Retina (tissue), 1 donor: ENCODE measurements at places on chromosomes 2 and 18.

DNA sequence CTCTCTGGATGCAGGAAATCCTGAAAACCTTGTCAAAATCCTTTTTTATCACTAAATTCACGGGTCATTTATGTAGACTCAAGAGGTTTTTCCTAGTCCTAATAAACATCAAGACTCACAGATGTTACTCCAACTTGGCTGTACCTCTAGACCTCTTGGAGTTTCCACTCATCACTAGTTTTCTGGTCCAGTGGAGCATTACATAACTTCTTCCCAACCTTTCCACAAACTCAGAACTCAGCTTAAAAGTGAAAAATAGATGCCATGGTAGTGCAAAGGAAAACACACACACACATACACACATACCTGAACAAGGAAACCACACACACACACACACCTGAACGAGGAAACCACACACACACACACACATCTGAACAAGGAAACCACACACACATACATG is 807.2 kb downstream of the LRP1B start:
- no peak for DNase-seq

- DNase-seq: no peak
These were observed 12.9 kb upstream of the MGAT4A start for GRCh38 chr2:98743835-98744234.

DNA sequence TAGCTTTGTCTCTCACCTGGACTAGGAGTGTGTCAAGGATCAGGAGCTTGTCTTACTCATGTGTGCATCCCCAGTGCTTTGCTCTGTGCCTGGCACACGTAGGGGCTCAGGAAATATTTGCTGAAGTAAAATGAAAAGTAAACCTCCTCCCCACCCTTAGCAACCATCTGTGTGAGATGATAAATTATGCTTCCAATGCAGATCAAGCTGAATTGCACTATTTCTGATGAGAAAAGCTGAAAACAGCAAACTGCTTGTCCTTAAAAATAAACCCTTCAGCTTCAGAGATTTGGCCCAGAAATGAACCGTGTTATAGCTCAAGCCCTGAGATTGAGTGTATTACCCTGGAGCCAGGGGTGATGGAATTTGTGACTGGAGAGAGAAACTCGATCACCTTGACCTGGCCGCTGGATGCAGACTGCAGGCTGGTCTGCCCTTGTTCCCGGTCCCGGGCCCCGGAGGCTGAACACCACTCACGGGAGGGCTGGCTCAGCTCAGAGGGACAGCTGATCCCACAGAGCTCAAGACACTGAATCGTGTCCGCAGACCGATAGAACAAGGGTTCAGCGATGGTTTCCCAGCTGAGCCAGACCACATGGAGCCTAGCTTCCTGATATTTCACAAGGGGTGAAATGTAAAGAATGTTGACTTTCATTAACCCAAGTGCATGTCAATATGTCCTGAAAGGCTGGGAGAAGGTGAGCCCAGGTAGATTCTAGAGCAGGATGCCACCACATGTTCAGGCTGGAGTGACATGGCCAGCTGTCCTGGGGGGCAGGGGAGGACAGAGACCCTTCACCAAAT is 50.5 kb downstream of the DDX1 start:
- no peak for DNase-seq

DNA sequence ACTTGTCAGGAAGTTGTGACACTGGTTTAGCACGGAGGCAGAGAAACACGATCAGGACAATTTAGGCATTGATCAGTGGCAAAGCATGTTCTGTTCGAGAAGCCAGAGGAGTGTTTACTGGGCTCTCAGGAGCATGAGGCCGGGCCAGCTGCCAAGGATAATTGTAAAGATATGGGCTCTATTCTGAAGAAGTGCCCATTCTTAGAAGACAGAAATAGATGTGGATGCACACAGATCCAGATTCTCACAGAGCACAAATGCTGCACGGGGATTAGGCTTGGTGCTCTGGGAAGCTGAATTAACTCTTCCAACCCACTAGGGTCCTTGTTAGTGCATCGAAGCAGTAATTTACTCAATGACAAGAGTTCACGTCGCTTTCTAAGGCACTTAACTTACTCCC is 16.2 kb downstream of the AFF3 start:
- peak; percentile 46 for DNase-seq

DNA sequence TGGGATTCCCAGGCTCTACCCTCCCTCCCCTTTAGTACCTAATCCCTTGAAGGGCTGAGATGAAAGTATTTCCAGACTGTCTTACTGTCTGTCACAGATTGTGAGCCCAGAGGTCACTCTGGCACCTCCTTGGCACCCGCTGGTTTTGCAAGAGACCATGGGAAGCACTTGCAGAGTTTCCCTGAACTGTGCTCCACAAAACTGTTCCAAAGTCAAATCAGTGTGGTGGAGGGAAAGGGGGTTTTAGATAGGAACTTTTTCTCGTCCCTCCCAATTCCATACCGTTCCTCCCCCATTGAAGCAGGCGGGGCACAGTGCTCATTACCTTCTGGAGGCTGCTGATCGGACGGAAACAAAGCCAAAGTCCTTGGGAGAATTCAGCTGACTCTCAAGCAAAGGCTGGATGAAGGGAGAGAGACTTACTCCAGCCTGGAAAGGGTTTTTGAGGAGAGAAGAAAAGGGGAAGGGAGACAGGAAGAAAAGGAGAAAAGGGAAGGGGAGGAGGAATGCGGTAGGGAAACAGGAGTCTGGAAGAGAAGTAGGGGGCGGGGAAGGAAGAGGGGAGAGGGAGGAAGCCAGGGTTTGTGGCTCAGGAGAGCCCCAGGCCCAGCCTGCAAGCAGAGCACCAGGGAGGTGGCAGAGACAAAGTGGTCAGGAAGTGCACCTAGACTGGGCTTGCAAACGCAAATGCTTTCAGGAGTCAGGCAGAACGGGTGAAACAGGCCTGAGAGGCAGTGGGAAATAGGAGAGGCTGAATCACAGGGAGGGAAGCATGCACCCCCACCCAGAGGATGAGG is 88.4 kb upstream of the SP3 start:
- no peak for DNase-seq

DNA sequence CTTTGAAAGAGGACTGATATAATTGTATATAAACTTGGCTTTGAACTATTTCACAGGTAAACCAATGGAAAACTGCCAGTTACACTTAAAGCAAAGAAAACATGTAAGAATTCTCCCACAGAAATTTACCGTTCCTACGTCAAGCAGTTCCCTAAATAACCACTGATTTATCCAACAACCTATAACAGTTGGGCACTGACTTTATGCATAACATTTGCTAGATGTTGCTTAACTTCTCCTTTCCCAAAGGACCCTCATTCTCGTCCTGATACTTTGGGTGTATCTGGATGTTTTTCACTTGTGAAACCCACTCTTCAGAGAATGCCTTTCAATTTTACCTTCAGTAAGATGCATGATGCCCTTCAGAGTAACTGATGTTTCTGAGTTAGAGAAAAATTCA is 43.8 kb downstream of the STAT1 start:
- DNase-seq: no peak

- no peak for DNase-seq
These were observed 613.9 kb downstream of the IRS1 start for GRCh38 chr2:226185616-226186211.

DNA sequence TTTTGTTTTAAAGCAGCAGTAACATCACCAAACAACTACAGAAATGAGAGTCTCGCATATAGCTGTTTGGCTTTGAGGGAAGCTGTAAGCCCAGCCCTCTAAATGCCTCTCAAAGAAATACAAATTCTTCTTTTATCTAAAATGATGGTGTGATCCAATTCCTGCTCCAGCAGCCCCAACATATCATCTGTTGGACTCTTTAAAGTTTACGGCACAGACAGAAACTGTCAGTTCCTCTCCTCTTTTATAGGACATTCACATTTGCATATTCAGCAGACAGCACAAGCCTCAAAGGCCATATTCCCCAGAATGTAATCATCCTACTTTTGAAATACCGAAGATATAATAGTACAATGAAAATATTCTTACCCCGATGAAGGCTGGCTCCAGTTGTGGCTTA is 216.9 kb upstream of the REV1 start:
- no peak for DNase-seq

DNA sequence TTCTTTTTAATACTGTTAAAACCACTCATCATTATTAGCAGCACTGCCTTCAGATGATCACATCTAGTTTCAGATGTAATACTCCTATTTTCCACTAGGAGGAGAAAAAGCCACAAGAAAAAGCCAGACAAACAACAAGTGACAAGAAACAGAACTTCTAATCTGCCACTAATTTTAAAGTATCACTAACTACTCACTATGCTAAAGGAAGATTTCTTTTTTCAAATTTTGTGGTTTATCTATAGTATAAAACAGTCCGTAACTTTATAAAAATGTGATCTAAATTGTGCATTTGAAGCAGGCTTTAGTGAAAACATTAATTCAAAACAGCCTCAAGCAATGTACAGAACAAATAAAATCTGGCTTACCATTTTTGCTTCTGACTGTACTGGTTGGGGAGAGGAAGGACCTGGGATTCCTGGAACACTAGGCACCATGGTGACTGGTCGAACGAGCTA is 56.8 kb downstream of the ATF2 start:
- DNase-seq: peak; percentile 26

GRCh38 chr2:201362396-201362795 is 5.3 kb upstream of the FLACC1 start:
- no peak for DNase-seq

DNA sequence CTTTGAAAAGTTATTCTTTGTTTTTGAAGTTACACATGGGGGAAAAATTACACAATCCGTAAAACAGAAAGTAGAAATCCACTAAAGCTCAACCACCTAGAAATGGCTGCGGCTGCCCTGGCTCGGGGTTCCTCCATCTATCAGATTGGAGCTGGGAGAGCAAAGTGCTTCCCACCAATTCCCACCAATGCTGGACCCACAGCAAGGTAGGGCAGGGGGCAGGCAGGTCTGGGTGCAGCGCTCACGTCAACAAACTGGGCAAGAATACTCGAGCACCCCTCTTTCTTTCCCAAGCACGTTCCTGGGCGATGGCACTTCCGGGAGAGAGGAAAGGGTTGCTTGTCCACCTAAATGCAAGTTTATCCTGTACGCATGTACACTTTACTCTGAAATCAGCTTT is 217.6 kb downstream of the NDUFA10 start:
- DNase-seq: no peak

- peak; percentile 41 for DNase-seq
These were observed 353.1 kb upstream of the FANCL start for GRCh38 chr2:58594175-58594574.

GRCh38 chr2:207933396-207934065 is 91.8 kb downstream of the PLEKHM3 start:
- DNase-seq: no peak

GRCh38 chr2:48480526-48480925 is 49.4 kb upstream of the STON1 start:
- DNase-seq: no peak

DNA sequence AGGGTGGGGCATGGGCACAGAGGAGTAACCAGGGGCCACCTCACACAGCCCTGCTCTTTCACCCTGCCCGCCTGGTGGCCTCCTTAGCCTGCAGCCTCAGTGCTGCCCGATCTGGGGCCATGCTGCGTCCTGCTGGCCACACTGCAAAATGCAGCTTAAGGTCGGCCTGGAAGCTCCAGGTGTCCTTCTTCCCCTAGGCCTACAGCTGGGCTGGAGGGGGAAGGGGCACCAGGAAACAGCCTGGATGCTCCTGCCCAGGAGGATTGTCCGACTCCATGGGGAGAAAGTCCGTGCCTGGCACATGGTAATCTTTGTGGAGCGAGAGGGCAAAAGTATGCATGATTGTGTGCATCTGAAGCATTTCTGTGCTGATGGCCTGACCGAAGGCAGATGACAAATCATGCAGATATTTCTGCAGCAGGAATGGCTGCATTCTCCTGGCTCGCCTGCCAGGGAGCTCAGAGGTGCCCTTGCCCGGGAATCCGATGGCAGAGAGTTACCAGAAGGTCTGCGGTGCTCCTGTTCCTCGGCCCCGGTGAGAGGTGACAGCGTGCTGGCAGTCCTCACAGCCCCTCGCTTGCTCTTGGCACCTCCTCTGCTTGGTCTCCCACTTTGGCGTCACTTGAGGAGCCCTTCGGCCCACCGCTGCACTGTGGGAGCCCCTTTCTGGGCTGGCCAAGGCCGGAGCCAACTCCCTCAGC is 12.8 kb upstream of the ALPP start:
- DNase-seq: peak; percentile 51

DNA sequence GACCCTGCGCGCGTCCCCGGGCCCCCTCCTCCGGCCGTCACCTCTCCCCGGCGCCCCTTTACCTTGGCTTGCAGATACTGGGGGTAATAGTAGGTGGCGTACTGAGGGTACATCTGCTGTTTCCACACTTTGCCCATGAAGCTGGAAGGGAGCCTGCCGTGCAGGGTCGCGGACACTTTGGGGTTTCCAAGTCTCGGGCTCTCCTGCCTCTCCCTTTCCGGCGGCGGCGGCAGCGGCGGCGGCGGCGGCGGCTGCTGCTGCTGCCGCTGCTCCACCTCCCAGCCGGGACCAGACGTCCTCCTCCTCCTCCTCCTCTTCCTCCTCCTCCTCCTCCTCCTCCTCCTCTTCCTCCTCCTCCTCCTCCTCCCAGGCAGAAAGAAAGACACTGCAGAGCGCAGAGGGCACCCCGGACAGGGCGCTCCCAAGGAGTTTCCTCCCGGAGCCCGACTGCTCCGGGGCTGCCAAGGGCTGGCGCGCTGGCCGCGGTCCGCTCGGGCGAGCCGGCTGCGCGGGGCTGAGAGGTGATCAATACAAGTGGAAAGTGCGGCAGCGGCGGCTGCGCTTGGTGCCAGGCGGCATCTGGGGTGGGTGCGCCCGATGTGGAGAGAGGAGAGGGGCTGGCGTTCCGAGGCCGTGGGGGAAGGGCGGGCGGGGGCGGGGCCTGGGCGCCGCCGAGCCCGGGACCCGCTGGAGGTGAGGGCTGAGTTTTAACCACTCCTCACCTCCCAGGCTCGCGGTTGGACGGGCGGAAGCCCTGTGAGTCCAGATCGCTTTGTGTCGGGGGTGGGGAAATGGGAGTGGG is at the start of gene RBMS1:
Gene RBMS1 (minus strand): TSS at position 581 of the 802 bp plus-strand sequence. CDS start 444 bp downstream, at position 137.
- DNase-seq: peak; percentile 80

- DNase-seq: no peak
These were observed 3.8 kb downstream of the ASXL3 start for GRCh38 chr18:33581856-33582255.

- no peak for DNase-seq
These were observed 14.5 kb downstream of the SLC19A3 start for GRCh38 chr2:227703280-227703732.

DNA sequence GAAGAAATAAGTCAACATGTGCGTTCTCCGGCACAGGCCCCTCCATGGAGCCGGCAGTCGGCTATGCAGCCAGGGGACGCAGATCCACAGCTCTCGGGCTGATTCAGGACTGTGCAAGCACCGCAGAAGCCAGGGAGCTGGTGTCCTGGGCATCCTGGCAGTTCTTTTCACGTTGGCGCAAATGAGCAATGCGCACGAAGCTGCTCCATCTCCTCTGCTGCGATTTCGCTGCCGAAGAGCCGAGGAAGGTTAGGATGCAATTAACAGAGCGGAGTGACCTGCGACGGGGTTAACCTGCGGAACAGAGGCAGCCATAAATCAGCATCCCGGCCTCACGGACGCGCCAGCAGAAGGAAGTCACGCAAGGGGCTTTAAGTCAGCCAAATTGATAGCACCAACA is 107.1 kb upstream of the POU3F3 start:
- no peak for DNase-seq
